Fibroblast of skin of right biceps (primary cell): ENCODE measurements at places on chromosomes 13 and 19.

DNA sequence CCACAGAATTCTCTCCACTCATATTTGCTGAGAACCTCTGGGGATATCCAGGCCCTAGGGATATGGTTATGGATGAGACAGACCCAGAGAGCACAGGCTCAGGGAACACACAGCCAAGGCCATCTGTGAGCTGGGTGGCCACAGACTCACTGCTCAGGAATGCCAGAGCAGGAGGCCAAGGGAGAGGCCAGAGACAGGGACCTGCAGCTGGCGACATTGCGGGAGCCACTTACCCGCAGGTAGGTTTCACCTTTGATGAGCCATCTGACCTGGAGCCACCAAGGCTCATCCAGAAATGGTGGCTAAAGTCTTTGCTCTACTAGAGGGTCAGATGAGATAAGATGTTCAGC is 29.4 kb downstream of the CCNE1 start:
- DNase-seq, result peak; percentile 6

DNA sequence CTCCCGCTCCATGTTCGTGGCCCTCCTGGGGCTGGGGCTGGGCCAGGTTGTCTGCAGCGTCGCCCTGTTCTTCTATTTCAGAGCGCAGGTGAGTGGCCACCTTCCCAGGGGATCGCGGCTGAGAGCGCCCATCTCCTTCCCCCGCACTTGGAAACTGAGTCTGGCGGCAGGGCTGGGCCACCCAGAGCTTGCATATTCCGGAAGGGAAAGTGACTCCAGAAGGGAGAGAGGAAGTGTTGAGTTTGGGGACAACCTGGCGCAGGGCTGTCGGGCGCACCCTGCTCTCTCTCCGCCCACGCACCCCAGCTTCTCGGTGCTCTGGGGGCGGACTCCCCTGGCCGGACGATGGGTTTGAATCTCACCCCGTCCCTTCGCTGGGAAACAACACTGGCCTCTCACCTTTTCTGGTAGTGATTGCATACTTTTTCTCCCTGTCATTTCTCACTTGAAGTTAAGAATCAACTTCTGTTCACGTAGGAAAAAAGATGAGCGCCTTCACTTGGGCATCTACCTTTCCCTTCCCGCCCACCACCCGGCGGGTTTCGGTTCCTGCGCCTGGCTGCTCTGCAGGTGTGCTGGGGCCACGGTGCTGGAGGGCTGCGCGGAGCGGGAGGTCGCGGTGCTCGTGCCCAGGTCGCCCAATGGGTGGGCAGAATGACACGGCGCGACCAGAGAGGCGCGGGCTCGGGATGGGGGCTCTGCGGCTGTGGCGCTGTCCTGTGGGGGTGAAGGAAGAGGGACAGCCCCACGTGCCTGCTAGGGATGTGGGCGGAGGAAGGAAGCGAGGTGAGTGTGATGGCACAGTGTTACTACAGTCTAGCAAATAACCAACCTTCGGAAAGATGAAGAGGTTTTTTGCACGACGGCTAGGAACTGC is 721 bp downstream of the TNFSF11 start:
- DNase-seq, result no peak

DNA sequence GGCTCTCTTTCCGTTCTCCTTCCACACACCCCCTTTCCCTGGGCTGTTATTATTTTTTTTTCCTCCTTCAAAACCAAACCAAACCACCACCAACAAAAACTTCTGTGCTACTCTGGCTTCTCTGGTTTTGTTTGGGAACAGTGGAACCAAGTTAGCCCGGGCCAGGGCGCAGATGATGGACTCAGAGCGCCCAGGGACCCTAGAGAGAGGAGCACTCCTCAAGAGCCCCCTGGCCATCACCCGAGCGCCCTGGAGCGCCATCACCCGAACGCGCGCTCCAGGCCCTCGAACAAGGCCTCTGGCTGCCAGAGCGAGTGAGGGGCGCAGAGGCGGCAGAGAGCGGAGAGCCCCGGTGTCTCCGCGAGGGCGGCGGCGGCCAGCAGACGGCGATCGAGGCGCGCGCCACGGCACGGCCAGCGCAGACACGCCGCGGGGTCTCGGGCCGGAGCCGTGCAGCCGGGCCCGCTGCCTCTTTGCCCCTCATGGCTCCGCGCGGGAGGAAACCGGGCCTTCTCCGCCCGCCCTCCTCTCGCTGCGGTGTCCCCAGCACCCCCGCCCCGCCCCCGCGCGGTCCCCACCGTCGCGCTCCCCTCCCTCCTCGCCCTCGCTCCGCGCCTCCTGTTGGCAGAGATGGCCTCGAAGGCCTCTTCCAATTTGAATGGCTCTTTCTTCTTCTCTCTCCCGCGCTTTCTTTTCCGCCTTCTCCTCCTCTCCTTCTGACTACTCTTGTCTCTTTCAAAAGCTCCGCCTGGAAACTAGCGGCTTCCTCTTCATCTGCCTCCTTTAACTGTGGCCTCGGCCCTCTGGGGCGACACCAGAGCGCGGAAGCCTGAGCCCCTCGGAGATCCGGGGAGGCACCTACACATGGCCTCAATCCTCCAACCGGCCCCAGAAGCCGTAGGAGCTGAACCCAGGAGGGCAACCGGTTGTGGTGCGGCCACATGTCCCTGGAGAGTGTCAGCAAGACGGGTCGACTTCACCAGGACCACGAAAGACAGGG is 4.1 kb upstream of the SOX1 start:
- DNase-seq, result peak; percentile 2

GRCh38 chr13:70580825-70581224 is 472.6 kb upstream of the KLHL1 start:
- no peak for DNase-seq

DNA sequence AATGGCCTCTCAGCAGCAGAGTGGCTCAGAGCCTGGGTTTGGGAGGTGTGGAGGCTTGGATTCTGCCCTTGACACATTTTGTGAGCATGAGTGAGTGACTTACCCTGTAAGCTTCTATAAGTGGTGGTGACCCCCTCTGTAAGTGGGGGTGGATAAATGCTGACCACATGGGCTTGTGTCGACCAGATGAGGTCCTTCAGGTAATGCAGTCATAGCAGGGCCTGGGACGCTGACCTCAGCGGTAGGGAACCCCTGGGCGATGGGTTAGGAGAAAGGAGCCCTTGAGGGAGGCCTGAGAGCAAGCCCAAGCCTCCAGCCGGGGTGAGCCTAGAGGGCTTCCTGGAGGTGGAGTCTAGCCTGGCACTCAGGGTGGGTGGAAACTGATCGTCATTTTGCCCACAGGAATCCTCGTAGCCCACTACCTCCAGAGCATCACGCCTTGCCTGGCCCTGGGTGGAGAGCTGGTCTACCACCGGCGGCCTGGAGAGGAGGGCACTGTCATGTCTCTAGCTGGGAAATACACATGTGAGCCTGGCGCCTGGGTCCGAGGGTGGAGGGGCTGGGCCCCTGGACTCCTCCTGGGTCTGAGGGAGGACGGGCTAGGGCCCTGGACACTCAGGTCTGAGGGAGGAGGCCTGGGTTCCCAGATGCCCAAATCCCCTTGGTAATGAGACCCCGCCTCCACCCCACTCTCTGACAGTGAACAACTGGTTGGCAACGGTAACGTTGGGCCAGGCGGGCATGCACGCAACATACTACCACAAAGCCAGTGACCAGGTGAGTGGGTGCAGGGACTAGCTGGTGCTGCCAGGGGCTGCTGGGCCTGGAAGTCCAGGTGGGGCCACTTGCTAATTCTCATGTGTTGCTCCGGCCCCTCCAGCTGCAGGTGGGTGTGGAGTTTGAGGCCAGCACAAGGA is 5.0 kb upstream of the APOE start:
- no peak for DNase-seq

GRCh38 chr13:43693639-43694038 is 93.1 kb downstream of the ENOX1 start:
- DNase-seq, result no peak

DNA sequence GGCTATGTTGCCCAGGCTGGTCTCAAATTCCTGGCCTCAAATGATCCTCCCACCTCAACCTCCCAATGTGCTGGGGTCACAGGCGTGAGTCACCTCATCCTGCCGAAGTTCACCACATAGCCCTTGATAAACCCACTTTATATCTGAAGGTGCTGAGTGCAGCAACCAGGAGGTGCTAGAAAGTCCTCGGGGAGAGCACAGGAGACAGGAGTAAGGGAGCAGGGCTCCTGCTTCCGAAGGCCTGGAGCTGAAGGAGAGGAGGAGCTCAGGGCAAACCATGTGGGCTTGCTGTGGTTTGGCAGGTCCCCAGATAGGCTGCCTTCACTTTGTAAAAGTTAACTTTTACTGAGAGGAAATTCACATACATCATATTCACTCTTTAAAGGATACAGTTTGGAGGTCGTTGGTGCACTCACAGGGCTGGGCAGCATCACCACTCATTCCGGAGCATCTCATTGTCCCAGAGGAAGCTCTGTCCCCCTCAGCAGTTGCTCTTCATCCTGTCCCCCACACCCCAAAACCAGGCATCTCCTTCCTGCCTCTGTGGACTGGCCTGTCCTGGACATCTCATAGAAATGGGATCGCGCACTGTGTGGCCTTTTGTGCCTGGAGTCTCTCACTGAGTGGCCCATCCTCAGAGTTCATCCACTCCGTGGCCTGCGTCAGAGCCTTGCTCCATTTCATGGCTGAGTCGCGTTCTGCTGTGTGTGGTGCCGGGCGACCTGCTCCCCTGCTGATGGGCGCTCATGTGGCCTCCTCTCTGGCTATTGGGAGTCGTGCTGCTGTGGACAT is 49.5 kb downstream of the KDM4B start:
- peak; percentile 66 for DNase-seq

- DNase-seq, result no peak
Observed at GRCh38 chr19:14890643-14891379, 4.9 kb upstream of the OR7A17 start.

GRCh38 chr19:5343848-5344247 is 3.2 kb upstream of the PTPRS start:
- peak; percentile 44 for DNase-seq

- DNase-seq, result no peak
Observed at GRCh38 chr13:99012539-99012938, 34.7 kb upstream of the DOCK9 start.
